ENCODE measurements at places on chromosomes 5 and 9. TPM values are rescaled to one million over a fixed set of nuclear protein-coding genes. Genes with fewer than 3 reads are reported as not detected.

The GLIPR2 gene
- 6.7 TPM for total RNA-seq

The NMUR2 gene
- total RNA-seq = not detected

The GPR150 gene
- total RNA-seq = 0.34 TPM

The LHX3 gene
- not detected for total RNA-seq

The SH2D3C gene
- not detected for total RNA-seq

The DNAJC18 gene
- 12.1 TPM for total RNA-seq

The FIBCD1 gene
- total RNA-seq = 36.2 TPM

The PPIC gene
- 139 TPM for total RNA-seq

The CYLC2 gene
- total RNA-seq = not detected

The C7 gene
- 0.84 TPM for total RNA-seq

The LSM11 gene
- 5.1 TPM for total RNA-seq

The RNF208 gene
- not detected for total RNA-seq

The NADK2 gene
- total RNA-seq = 36.4 TPM

The LCP2 gene
- 0.69 TPM for total RNA-seq

The CXCL14 gene
- total RNA-seq = 0.62 TPM

The GLRA1 gene
- total RNA-seq = not detected

The GABRG2 gene
- total RNA-seq = not detected

The RPS23 gene
- total RNA-seq = 2,313 TPM

The HAND1 gene
- total RNA-seq = not detected

The HARS1 gene
- 58.1 TPM for total RNA-seq

The DOCK8 gene
- total RNA-seq = 1.4 TPM

The MARVELD2 gene
- 5.7 TPM for total RNA-seq

The CTXN3 gene
- not detected for total RNA-seq
